ENCODE measurements at places on chromosomes 6 and 20.

DNA sequence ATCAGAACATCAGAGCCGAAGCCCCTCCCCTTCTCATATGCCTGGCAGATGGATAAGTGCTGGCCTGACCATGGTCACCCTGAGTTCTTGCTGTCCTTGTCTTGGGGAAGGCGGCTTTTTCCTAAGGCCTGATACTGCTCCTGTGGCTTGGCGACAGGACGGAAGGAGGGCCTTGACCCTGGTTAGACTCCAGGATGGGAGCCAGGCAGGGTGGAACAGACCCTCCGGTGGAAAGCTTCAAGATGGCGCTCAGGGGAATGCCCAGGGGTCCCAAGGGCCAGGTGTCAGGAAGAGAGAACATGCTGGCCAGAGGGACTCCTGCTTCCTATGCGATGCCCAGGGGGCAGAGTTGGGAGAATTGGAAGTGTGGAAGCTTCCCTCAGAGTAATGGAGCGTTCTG, 29.6 kb downstream of the ADA start:
- no peak for DNase-seq

- no peak for DNase-seq
Measured at GRCh38 chr6:157443066-157443800, 62.2 kb downstream of the ZDHHC14 start.

DNA sequence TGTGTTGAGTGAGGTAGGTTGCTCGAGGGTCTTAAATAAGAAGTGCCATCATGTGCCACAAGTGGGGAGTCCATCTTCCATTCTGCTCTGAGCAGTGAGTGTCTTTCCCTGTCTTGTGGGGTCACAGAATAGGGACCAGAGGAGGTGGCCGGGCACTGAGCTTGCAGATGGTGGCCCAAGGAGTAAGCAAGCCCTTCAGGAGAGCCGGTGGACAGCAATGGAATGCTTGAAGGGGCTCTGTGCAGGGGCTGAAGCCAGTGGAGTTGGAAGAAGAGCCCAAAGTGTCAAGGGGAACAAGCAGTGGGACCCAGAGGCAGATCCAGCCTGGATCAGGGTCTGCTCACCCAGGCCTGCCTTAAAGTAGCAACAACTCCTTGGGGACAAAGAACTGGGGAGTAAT, 213.5 kb upstream of the SNX9 start:
- DNase-seq, result no peak

- DNase-seq, result no peak
Measured at GRCh38 chr6:137927777-137928218, 60.7 kb downstream of the TNFAIP3 start.

GRCh38 chr20:50291254-50292078, 100.8 kb downstream of the CEBPB start:
- no peak for DNase-seq

GRCh38 chr6:151494235-151494935, 568 bp downstream of the CCDC170 start:
- DNase-seq, result no peak

DNA sequence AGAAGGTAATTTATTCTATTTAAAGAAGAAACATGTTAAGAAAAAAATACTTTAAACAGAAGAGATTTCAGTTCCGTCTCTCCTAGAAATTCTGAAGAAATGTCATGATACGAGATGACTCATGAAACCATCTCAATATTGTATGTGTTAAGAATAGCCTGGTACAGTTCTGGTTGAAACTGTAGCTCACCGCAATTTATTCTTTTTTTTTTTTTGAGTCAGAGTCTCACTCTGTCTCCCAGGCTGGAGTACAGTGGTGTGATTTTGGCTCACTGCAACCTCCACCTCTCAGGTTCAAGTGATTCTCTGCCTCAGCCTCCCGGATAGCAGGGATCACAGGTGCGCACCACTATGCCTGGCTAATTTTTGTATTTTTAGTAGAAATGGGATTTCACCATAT, 103.3 kb downstream of the ARHGAP18 start:
- no peak for DNase-seq

- no peak for DNase-seq
Measured at GRCh38 chr6:105850261-105851112, 235.6 kb upstream of the PRDM1 start.

DNA sequence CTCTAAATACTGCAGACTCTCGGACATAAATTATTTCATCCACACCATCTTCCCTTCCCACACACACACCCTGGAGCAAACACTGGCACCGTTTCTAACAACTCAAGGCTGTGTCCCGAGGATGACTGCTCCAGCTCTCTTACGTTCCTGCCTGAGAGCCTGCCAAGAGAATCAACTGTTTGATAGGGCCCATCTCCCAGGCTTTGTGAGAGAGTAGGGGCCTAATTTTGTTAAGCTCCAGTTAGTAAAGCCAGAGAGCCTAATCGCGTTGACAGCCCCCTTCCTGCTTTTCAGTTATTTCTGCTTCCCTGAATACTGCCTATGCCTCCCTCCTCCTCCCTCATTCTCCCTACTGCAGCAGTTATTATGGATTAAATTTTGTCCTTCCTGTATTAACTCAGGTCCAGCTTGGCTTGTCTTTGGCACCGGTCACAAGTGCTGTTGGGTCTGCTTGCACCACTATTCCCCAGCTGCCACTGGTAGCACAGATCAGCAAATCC, 118.1 kb upstream of the TMEM181 start:
- no peak for DNase-seq

DNA sequence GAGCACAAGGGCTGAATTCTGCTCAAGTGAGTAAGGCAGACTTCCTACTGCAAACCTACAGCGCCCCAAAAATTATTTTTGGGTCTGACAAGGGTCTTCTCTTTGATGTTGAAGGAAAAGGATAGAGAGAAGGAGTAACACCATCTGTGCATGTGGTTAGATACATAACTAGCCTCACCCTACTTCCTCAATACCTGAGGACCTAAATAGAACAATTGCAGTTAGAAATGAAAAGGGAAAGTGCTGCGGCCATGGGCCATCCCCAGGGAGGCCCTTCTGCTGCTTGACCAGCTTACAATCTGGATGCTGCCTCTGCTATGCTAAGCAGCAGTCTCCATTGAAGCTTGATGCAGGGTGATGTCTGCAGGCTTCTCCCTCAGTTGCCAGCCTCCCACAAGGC, 63.2 kb upstream of the ARMH2 start:
- DNase-seq, result no peak

GRCh38 chr6:134374491-134375219, 56.7 kb upstream of the SGK1 start:
- DNase-seq, result no peak

DNA sequence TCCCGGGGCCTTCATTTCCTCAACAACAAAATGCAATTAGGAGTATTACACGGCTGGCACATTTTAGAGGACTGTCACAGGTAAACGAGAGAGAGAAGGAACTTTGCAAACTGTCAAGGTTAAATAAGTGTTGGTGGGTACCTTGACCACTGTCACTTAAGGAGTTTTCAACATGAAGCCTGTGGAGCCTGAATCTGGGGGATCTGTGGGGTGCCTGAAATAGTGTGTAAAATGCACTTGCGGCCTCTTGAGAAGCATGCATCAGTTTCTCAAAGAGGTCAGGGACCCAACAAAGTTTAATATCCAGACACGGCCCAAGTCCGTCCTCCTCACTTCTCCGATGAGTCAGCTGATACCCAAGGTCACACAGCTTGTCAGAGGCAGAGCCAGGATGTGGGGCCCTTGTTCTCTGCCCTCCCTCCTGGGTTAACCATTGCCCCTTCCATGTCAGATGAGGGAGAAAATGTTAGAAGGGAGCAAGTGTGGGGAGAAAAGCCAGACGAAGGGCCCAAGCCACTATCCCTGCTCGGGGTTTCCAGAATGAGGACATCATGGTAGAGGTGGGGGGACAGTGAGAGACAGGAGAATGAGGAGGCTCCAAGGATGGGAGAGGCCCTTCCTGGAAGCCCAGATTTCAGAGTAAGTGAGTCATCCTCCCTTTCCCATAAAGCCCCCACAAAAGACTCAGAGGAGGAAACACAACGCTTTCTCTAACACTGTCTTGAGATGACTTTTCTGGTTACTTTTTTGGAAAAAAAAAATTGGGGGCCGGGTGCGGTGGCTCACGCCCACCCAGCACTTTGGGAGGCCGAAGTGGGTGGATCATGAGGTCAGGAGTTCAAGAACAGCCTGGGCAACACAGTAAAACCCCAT, 42.2 kb downstream of the C6orf132 start:
- DNase-seq, result peak; percentile 76

GRCh38 chr6:111692327-111693164, 86.9 kb upstream of the TRAF3IP2 start:
- no peak for DNase-seq

- DNase-seq, result no peak
Measured at GRCh38 chr20:18187020-18187419, 49.4 kb downstream of the KAT14 start.

- no peak for DNase-seq
Measured at GRCh38 chr6:149781715-149782114, 32.2 kb downstream of the PCMT1 start.

DNA sequence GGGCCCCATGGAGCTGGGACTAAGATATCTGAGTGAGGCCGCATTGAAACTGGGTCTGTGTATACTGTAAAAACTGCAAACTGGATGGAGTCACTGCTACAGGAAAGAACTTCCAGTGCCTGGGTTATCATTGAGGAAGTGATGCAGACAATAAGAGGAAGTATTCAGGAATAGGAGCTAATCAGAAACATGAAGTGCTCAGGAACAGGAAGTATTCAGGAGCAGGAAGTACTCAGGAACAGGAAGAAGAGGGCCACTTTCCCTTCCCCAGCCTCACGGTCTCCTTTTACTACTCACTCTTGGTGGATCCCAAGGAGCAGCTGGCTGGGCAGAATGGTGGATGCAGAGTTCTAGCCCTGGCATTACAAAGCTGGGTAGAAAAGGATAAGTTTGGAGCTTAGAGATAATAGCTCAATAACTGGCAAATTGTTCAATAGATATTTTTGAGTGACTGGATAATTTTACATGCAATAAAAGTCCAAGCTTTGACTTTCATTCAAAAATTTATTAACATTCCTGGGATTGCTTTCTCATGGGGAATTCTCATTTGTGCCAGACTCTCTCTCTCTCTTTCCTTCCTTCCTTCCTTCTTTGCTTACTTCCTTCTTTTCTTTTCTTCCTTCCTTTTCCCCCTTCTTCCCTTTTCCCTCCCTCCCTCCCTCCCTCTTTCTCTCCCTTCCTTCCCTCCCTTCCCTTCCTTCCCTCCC, 82.2 kb upstream of the PAX1 start:
- no peak for DNase-seq

- no peak for DNase-seq
Measured at GRCh38 chr6:136501096-136501495, 49.1 kb downstream of the MAP7 start.

GRCh38 chr6:111848262-111848812, 24.9 kb downstream of the FYN start:
- DNase-seq, result no peak

DNA sequence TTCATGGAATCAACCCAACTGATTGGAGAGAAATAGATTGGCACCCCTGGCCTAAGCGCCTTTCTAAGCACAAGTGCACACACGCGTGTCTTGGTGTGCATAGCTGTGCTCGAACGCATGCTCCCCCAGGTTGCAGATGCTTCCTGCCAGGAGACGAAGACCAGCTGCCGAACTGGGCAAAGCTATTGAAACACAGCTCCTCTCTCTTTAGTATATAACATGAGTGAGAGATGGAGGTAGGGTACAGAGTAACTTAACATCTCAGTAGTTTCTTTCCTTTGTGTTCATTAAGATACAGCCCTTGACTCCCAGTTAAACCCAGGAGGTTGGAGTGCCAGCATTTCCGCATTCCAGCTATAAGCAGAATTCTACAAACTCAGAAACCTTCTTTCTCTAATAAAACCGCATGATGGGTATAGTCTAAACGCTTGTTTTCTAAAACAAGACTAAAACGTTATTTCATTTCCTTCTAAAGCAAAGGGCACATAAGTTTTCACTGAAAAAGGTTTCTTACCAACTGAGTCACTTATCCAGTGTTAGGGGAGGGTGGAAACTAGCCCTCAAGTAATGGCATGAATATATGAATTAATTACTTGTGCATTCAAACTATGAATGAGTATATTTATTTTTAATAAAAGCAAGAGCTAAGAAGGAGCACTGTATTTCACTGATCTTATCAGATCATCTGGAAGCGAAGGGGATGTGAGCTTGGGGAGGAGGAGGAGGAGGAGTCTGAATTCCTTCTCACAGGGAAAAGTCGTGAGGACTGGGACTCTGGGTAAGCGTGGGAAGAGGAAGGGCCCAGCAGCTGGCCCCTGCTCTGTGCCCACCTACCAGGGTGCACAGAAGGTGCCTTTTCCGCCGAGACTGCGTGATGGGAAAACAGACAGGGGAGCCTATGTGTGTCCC, 179.2 kb downstream of the TMEM242 start:
- DNase-seq, result no peak

DNA sequence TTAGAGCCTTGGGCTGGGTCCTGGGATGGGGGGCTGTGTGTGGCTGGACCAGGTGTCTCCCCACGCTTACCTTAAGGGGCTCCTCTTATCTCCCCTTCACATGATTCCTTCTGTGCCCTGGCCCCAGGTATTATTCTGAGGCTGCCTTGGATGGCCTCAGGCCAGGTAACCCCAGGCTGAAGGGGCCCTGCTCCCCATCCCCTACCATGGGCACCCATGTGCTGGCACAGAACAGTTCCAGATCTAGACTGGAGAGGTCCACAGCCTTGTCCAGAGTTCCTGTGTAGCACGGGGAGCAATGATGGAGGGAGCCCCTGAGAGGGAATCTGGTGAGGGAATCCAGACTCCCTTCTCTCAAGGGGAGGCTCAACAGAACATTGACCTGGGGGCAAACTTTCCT, 32.1 kb downstream of the MOCS1 start:
- no peak for DNase-seq

DNA sequence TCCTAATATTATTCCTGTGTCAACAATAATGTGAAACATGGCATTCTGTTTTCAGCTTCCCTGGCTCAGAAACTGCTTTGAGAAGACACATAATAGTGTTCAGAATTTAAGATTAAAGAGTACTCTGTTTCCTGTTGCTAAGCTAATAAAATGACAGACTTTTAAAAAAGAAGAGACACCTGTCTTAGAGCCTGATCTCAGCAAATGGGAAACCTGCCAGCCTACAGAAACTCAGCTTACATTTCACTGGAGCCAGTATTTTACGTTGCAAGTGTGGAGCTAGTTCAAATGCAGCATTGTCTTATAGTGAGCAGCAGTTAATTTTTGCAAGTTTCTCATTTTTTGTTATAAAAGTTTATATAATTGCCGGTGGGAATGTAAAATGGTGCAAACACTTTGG, 28.8 kb downstream of the KIZ start:
- DNase-seq, result no peak

DNA sequence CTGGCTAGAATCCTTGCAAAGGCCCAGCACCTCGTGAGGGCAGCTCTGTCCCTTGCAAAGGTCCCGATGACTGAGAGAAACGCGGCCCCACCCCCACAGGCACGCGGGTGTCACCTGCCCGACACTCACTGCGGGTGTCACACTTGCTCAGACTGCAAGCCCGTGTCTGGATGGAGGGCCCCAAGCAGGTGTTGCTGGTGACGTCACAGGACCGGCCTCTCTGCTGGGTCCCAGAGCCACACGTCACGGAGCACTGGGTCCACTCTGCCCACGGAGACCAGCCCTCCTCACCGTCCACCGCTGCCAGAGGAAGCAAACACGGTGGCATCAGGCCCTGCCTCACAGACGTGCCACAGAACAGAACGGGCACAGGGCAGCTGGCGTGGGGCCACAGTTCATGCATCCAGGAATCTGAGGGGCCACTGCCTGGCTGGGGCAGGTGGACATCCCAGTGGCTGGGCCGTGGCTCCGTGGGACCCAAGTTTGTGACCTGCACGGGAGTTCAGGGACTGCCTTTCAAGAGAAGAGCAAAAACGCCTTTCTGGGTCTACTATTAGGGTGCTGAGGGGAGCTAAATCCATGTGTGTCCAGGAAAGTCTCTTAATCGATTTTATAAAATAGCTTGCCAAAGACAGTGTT, 16.0 kb downstream of the THBS2 start:
- no peak for DNase-seq

Data from HTR-8/SVneo (cell line).